OCI-LY7 (cell line): ENCODE measurements at places on chromosomes 4 and X. TPM values are rescaled to one million over a fixed set of nuclear protein-coding genes. Genes with fewer than 3 reads are reported as not detected.

The FAM184B gene
- total RNA-seq, result not detected in 2 replicates

The ZNF157 gene
- 1.4 and 1.7 TPM in 2 replicates for total RNA-seq

The FGFR3 gene
- total RNA-seq, result not detected in 2 replicates

The AREG gene
- not detected in 2 replicates for total RNA-seq

The BCAP31 gene
- total RNA-seq, result 69.3 and 72.0 TPM in 2 replicates

The SMR3B gene
- not detected in 2 replicates for total RNA-seq

The PCSK1N gene
- not detected in 2 replicates for total RNA-seq

The FGB gene
- not detected in 2 replicates for total RNA-seq

The MAGEE1 gene
- total RNA-seq, result 0.17 and 0.46 TPM in 2 replicates

The WDR17 gene
- 3.8 and 4.0 TPM in 2 replicates for total RNA-seq

The ARHGEF38 gene
- not detected in 2 replicates for total RNA-seq

The SRPK3 gene
- not detected in 2 replicates for total RNA-seq

The HTRA3 gene
- total RNA-seq, result not detected in 2 replicates

The MAGEC1 gene
- total RNA-seq, result not detected in 2 replicates

The ALG13 gene
- 62.2 and 178 TPM in 2 replicates for total RNA-seq

The POU4F2 gene
- not detected in 2 replicates for total RNA-seq

The PAGE4 gene
- not detected in 2 replicates for total RNA-seq

The MAB21L2 gene
- not detected in 2 replicates for total RNA-seq

The CLNK gene
- total RNA-seq, result 2.0 TPM in 2 replicates

The ZFP92 gene
- total RNA-seq, result not detected in 2 replicates

The PAGE2 gene
- not detected in 2 replicates for total RNA-seq

The STK26 gene
- total RNA-seq, result 28.6 and 30.9 TPM in 2 replicates

The ELMOD2 gene
- 28.7 and 28.9 TPM in 2 replicates for total RNA-seq

The UGT2B17 gene
- not detected in 2 replicates for total RNA-seq

The COL4A5 gene
- not detected in 2 replicates for total RNA-seq

The PRR32 gene
- not detected in 2 replicates for total RNA-seq

The VGLL1 gene
- not detected in 2 replicates for total RNA-seq
